ENCODE measurements at places on chromosomes 7 and 10. TPM values are rescaled to one million over a fixed set of nuclear protein-coding genes. Genes with fewer than 3 reads are reported as not detected.

EGFR gene
- 7.3 TPM for total RNA-seq

SLC18A3 gene
- total RNA-seq = not detected

GDF2 gene
- total RNA-seq = not detected

TMEM236 gene
- total RNA-seq = not detected

SCRN1 gene
- total RNA-seq = 171 TPM

ERVW-1 gene
- 66.6 TPM for total RNA-seq

PNLIP gene
- total RNA-seq = not detected

TUBB8 gene
- total RNA-seq = not detected

DTX2 gene
- 10.6 TPM for total RNA-seq

ERV3-1 gene
- total RNA-seq = 9.3 TPM

CAV2 gene
- 25.2 TPM for total RNA-seq

SRGN gene
- total RNA-seq = 0.59 TPM

NEURL1 gene
- 2.6 TPM for total RNA-seq

LBX1 gene
- total RNA-seq = 13.7 TPM

C10orf62 gene
- 0.75 TPM for total RNA-seq

PIK3AP1 gene
- 7.1 TPM for total RNA-seq

EPHB4 gene
- total RNA-seq = 61.7 TPM

NUDT13 gene
- total RNA-seq = 0.84 TPM

ANKRD61 gene
- total RNA-seq = 0.63 TPM

INHBA gene
- 0.08 TPM for total RNA-seq

RAMP3 gene
- total RNA-seq = not detected

GAD2 gene
- not detected for total RNA-seq

MYO3A gene
- not detected for total RNA-seq

ZCWPW1 gene
- 1.1 TPM for total RNA-seq

PDE1C gene
- total RNA-seq = 0.02 TPM

OR6B1 gene
- total RNA-seq = not detected

PAOX gene
- total RNA-seq = not detected

NXPH1 gene
- not detected for total RNA-seq

SLC13A1 gene
- total RNA-seq = 0.03 TPM

ANKRD22 gene
- total RNA-seq = not detected

IKZF1 gene
- total RNA-seq = not detected

TBX20 gene
- total RNA-seq = 2.0 TPM

TOMM7 gene
- 165 TPM for total RNA-seq

MRPS24 gene
- 88.7 TPM for total RNA-seq

GRM8 gene
- total RNA-seq = 1.0 TPM

UCN3 gene
- total RNA-seq = 0.10 TPM

FBXW4 gene
- total RNA-seq = 39.9 TPM

CYP26A1 gene
- total RNA-seq = not detected

TET1 gene
- 12.8 TPM for total RNA-seq

MRM2 gene
- total RNA-seq = 39.6 TPM

NRBF2 gene
- total RNA-seq = 14.0 TPM

HIPK2 gene
- 17.2 TPM for total RNA-seq

SPDYE3 gene
- not detected for total RNA-seq

FAM24B gene
- 19.9 TPM for total RNA-seq

PPP1R17 gene
- total RNA-seq = not detected

IDI2 gene
- total RNA-seq = not detected

PRKG1 gene
- 3.0 TPM for total RNA-seq

EEF1AKMT2 gene
- total RNA-seq = 29.0 TPM

FAM13C gene
- 1.1 TPM for total RNA-seq

CHST3 gene
- 10.4 TPM for total RNA-seq

NPC1L1 gene
- not detected for total RNA-seq

GATAD1 gene
- total RNA-seq = 57.1 TPM

CADPS2 gene
- total RNA-seq = not detected

STMP1 gene
- 27.3 TPM for total RNA-seq

CYP2W1 gene
- total RNA-seq = not detected
